ENCODE measurements at places on chromosomes 1 and 21.

DNA sequence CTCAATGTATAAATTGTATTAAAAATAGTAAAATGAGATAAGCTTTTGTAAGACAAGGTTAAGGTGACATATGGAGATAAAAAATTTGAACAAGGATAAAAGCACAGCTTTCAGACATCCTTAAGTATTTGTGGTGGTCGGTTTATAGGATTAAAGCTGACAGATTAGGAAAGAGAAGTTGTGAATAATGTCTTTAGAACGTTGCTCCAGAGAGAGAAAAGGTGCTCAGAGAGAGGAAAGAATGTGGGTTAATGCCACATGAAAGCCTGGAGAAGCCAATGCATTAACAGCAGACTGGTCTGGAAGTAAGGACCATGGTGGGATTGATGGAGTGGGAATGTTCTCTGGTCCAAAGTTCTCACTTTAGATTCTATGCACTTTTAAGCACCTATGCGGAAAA, 44.8 kb downstream of the ATP6V1G3 start:
- no peak for DNase-seq

DNA sequence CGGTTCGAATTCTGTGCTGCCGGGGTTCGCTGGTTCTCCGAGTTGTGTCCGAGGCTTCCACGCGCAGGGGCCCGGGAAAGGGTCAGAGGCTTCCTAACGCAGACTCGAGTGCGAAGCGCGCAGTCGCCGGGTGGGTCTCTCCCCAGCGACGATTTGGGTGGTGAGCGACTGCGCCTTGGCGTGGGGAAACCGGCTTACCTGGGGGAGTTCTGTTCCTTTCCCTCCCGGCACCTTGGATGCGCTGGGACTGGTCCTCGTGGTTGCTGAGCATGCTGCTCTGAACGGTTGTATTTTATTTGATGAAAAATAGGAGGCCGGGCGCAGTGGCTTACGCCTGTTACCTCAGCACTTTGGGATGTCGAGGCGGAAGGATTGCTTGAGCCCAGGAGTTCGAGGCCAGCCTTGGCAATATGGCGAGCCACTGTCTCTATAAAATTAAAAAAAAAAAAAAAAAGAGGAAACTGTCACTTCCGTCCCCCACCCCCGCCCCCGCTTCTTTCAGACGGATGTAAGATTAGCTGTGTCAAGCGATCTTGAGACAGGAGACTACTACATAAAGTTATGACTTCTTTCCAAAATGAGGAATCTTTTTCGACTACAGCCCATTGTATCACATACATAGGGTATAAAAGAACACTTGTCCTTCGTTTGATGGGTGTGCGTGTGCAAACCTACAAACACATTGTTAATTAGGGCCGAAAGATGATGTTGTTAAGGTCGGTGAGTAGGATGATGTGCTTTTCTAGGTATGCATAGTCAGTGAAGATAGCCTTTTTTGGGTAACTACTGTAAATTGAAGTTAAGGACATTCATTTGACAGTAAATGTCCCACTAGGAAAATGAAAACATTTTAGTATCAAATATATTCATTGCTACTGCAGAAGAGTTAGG, at the start of gene CCDC18:
TSS of gene CCDC18 (plus strand) at position 2 of the 891 bp plus-strand sequence. CDS start 2,638 bp downstream, outside the sequence.
- no peak for DNase-seq

GRCh38 chr1:26477446-26478152, 5.4 kb downstream of the HMGN2 start:
- no peak for DNase-seq

DNA sequence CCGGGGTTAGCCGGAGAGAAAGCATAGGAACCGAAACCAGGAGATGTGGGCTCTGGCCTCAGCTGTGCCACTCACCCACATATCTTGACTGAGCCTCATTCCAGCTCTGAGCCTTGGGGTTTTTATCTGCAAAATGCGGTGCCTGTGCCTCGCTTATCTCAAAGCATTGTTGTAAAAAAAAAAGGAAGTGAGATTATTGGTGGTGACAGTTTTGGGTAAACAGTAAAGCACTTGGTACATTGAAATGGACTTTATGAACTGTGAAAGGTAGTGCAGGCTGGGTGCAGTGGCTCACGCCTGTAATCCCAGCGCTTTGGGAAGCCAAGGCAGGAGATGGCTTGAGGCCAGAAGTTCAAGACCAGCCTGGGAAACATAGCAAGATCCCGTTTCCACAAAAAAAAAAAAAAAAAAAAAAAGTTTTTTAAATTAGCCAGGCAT, 3.8 kb downstream of the PTAFR start:
- DNase-seq: no peak

DNA sequence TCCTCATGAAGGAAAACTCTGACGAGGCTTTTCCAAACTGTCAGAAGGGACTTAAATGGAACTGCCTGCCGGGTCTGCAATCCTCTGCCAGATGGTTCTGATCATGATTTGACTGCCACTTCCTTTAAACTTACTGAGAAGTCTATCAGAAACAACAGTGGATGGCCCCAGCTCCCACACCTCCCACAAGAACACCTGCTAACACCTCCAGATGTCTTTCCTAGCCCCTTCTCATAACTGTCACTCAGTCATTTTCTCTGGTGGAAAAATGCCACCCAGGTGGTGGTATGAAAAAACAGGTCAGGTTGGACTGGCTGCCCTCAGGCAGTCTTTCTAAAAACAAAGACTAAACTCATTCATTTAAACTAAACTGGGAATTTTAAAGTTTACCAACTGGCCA, 66.7 kb upstream of the ABCD3 start:
- peak; percentile 9 for DNase-seq

GRCh38 chr1:233240371-233240770, 55.2 kb downstream of the PCNX2 start:
- DNase-seq: no peak

DNA sequence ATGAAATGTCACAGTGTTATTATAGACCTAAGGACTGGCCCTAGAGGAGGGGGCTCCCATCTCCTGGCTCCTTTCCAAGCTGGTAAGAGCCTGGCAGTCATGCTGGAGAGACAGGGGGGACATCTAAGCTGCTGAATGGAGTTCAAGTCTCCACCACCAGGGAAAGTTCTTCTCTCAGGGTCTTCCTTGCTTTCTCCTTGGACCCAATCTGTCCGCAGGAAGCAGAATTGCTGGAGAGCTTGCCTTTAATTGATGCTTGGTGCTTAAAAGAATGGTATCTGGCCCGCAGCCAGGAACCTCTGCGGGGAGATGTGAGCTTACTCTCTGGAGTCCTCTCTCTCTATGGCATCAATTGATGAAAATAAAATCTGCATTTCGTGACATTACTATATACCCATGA, 25.1 kb downstream of the IRF2BP2 start:
- DNase-seq: peak; percentile 58

DNA sequence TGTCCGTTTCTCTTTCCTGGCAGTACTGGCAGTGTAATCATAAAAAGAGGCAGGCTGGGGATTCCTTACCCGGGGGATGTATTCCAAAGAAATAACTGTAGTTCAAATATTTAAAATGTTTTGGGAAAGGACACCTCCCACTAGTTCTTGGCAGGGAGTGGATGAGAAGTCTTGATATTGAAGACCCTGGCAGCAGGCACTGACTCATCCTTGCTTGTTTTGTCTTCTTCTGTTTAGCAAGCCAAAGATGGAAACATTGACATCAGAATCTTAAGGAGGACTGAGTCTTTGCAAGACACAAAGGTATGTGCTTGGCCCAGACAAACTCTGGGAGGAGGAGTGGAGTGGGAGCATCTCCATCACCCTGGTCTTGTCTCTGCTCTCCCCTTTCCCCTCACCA, 639 bp downstream of the IL20 start:
- no peak for DNase-seq

- DNase-seq: no peak
Measured at GRCh38 chr1:73205294-73205973, 923.1 kb upstream of the NEGR1 start.

GRCh38 chr1:118945489-118945888, 42.7 kb downstream of the TBX15 start:
- DNase-seq: no peak

- DNase-seq: no peak
Measured at GRCh38 chr1:1760715-1761114, 17.6 kb downstream of the NADK start.

DNA sequence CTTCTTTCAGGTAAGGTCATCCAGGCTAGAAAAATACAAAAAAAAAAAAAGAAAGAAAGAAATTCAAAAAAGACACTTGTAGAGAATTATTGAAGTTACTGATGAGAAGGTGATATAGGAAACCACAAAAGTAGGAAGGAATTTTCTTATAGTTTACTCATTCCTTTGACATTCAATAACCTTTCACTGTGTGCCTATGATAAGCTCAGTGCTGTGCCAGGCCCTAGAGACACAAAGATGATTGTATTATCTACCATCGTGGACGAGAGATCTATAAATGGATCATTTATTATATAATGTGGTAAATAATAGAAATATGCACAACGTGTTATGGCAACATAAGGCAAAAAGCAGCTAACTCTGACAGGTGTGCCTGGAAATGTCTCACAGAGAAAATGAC, 109.6 kb upstream of the NGF start:
- no peak for DNase-seq

DNA sequence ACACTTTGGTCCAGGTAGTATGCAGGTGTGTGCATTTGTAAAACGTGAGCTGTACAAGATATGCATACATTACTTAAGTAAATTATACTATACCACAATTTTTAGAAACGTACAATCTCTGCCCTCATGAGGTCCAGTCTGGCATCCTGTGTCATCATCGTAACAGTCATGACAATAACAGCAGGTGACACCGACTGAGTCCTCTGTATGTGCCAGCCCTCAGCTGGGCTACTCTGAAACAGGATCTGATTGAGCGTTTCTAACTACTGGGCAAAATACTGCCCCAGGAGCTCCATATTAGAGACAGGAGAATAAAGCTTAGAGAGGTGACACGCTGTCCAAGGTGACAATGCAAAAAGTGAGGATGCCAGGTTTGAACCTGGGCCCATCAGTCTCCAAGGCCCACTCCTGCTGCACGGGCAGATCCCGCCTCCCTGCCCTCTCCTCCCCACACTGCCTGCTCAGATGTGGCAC, 47.2 kb upstream of the ECE1 start:
- no peak for DNase-seq

- no peak for DNase-seq
Measured at GRCh38 chr1:236734141-236734765, 48.0 kb downstream of the ACTN2 start.

GRCh38 chr1:109740615-109741373, at the start of gene GSTM3:
GSTM3 (minus strand) TSS chr1:109741038; CDS start chr1:109740287, 751 bp downstream.
- no peak for DNase-seq

GRCh38 chr1:8525216-8525557, 207.3 kb downstream of the SLC45A1 start:
- DNase-seq: peak; percentile 70

DNA sequence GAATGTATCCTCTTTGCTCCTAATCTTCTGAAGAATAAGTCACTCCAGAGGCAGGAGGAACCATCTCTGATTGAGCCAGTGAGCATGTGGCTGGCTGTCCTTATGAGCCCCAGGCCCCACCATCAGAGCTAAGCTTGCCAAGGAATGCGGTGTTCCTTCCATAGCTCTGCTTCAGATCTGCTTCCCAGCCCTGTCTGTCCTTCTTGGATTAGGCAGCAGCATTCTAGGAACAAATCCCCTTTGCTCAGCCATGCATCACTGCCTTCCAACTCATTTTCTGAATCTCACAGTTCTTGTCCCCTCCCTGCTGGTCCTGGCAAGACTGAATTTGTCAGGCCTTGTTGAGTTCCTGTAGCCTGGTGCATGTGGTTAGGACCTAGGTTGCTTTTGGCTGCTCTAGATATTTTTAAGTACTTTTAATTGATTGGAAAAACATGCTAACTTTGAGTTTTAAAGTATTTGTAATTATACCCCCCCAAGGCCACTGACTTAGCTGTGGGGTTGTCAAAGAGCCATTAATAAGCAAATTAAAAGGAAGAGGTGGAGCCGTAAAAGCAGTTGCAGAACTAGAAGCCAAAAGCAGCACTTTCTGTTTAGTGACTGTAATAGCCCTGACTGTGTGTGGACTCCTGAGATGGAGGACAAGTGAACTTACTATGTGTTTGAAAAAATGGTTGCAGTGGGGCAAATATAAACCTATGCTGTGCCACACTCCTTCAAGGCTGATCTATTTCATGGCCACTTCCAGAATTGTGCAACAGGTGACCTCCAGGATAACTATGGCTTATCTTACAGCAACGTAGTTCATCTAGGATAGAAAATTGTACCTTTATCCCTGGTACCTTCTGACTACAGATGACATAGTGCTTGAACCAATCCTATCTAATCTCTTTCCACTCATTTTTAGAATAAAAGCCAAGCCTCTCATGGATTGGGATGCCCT, 61.3 kb upstream of the BACH1 start:
- peak; percentile 25 for DNase-seq

GRCh38 chr1:23283667-23284602, 60.1 kb downstream of the HNRNPR start:
- DNase-seq: peak; percentile 57

- no peak for DNase-seq
Measured at GRCh38 chr1:112312879-112313278, 83.1 kb upstream of the CTTNBP2NL start.

GRCh38 chr1:110060034-110060661, 10.3 kb downstream of the ALX3 start:
- peak; percentile 29 for DNase-seq

- DNase-seq: no peak
Measured at GRCh38 chr1:63617450-63617849, 24.2 kb downstream of the PGM1 start.

DNA sequence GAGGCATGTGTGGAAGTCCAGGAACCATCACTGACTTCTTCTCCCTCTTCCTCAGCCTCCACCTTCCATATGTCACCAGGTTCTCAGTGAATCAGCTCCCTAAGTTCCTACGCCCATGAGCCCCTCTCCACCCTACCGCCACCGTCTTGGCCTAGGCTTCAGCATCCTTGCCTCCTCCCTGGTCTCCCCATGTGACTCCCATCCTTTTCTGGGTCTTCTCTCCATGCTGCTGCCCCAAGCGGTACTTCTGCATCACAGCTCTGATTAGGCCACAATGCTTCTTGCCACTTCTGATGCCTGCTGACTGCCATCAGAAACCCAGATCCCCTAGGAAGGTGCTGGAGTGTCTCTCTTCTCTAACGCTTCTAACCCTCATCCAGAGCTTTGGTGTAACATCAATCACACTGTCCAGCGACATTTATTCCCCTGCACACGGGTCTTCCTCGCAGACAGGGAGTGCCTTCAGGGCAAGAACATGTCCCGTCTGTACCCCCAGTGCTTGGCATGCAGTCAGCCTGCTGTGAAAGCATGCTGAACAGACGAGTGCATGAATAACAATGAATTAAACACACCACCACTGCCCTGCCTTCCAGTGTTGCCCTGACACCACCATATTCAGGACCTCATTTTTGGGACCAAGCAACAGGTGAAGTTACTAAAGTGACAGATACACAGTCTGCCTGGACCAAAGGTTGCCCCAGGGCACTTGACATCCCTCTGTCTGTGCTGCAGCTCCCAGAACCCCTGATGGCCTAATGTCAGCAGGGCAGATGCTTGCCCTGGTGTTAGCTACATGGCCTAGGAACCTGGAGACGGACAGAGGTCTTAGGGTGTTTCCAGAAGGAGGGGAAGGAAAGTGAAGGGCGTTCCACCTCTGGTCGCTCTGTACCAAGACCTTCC, 158.7 kb upstream of the EDN2 start:
- DNase-seq: no peak

- DNase-seq: no peak
Measured at GRCh38 chr1:87077959-87078639, 163.7 kb downstream of the HS2ST1 start.

- DNase-seq: no peak
Measured at GRCh38 chr21:35039595-35040289, 9.4 kb downstream of the RUNX1 start.

Data from eye (tissue), 1 donor.